Dorsolateral prefrontal cortex (tissue), 122 donors: ENCODE measurements at places on chromosomes 4 and X. TPM values are rescaled to one million over a fixed set of nuclear protein-coding genes. Genes with fewer than 3 reads are reported as not detected.

DNA sequence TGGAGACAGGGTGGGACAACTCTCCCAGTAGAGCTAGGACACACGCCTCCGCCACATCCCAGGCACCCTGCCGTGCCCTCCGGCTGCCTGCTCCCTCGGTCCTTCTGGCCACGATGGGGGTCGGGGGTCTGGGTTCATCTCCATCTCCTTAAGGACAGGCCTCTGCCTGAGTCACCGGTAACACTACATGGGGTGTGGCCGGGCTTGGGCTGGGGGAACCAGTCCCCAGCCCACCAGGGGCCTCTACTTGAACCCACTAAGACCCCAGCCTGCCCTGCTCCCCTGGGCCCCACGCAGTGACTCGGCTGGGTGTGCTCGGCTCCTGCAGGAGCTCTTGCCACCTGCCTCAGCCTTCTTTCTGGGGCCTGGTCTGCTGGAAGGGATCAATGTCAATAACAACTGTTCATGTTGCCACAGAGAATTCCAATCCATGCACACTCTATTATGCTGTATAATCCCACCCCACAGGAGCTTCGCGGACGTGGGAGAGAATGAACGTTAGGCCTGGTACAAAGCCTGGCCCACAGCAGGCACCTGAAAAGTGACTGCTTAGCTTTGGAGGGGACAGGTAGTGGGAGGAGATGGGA lies 177.7 kb upstream of the PSAPL1 start:
- no peak for DNase-seq

The MAGEB10 gene
- not detected for total RNA-seq

DNA sequence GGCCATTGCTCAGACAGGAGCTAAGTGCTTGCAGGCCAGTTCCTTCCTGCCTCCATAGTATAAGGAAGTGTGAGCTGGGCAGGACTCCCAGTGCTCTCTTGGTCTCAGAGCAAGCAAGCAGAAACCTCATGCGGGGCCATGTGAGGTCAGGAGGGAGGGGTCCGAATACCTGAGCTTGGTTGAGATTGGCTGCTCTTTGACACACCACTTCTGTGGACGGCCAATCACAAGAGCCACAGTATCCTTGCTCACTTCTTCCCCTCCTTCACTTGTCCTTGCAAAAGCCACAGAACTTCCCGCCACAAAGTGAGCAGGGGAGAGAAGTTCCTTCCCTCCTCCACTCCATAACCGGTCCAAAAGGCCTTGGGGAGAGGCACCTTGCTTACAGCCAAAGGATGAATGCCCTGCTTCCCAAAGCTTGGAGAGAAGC lies 56.7 kb downstream of the PRPS1 start:
- no peak for DNase-seq

DNA sequence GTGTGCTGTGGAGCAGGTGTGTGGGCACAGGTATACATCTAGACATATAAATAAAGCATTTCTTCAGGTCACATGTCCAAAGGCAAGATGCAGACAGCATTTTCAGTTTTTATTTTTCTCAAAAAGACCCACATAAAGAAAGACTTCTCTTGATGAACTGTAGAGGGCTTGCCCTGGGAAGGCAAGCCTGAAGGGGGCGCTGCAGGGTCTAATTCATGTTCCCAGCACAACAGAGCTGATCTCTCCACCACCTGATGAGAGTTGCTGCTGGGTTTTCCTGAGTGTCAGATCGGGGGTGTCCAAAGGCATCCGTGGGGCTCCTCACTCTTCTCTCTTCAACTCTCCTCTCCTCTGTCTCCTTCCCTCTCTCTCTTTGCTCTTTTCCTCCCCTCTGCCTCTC lies 26.6 kb downstream of the ADRA2C start:
- no peak for DNase-seq

DNA sequence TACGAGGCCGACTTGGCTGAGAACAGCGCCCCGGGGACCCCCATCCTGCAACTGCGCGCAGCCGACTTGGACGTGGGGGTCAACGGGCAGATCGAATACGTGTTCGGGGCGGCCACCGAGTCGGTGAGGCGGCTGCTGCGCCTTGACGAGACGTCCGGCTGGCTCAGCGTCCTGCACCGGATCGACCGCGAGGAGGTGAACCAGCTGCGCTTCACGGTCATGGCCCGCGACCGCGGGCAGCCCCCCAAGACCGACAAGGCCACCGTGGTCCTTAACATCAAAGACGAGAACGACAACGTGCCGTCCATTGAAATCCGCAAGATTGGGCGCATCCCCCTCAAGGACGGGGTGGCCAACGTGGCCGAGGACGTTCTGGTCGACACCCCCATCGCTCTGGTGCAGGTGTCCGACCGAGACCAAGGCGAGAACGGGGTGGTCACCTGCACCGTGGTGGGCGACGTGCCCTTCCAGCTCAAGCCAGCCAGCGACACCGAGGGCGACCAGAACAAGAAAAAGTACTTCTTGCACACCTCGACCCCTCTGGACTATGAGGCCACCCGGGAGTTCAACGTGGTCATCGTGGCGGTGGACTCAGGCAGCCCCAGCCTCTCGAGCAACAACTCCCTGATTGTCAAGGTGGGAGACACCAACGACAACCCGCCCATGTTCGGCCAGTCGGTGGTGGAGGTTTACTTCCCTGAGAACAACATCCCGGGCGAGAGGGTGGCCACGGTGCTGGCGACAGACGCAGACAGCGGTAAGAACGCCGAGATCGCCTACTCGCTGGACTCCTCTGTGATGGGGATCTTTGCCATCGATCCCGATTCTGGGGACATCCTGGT lies 2.4 kb downstream of the PCDH7 start:
- DNase-seq = no peak

DNA sequence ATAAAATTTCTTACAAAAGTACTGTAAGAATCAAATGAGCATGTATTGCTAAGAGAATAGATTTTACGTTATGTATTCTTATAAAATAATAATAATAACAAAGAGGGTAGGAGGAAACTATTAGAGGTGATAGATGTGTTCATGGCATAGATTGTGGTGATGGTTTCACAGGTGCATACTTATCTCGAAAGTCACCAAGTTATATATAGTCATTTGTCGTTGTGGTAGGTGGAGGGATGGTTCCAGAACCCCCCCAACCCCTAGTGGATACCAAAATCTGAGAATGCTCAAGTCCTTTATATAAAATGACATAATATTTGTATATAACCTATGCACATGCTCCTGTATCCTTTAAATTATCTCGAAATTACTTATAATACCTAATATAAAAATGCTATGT lies 36.7 kb upstream of the H2AZ1 start:
- no peak for DNase-seq

- no peak for DNase-seq
Observed at GRCh38 chr4:10185518-10186227, 69.1 kb upstream of the WDR1 start.

The KLHL34 gene
- total RNA-seq = not detected

The PFKFB1 gene
- total RNA-seq = 1.6 TPM

DNA sequence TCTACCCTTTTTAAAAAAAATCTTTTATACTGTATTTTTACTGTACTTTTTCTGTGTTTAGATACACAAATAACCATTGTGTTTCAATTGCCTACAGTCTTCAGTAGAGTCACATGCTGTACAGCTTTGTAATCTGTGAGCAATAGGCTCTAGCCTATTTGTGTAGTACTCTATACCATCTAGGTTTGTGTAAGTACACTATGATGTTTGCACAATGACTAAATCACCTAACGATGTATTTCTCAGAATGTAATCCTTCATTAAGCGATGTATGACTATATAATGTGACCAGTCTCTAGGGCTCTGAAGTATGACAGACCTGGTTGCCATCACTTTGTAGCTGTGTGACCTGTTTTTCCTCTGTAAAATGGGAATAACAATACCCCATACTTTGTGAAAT lies 14.2 kb upstream of the DCAF4L1 start:
- DNase-seq = no peak

GRCh38 chrX:31499109-31499508 lies 427.3 kb upstream of the FTHL17 start:
- DNase-seq = no peak

The MAGED4 gene
- 24.0 TPM for total RNA-seq

The PITX2 gene
- not detected for total RNA-seq

DNA sequence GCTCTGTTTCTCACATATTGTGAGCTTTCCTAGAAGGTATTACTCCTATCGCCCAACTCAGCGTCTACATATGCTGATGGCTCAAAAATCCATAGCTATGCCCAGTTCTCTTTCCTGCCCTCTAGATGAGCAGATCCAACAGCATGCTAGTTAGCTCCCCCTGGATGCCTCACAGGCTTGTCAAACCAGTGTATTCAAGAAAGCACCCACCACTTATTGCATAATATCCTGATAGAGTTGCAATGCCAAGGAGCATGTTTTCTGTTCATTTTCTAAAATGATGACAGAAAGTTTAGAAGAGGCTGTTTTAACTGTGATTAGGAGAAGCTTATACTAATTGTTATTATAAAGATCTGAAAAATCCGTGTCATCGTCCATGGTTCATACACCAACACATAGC lies 1.9 kb upstream of the PACRGL start:
- DNase-seq = no peak

GRCh38 chr4:47494124-47494430 lies 9.0 kb downstream of the ATP10D start:
- no peak for DNase-seq

DNA sequence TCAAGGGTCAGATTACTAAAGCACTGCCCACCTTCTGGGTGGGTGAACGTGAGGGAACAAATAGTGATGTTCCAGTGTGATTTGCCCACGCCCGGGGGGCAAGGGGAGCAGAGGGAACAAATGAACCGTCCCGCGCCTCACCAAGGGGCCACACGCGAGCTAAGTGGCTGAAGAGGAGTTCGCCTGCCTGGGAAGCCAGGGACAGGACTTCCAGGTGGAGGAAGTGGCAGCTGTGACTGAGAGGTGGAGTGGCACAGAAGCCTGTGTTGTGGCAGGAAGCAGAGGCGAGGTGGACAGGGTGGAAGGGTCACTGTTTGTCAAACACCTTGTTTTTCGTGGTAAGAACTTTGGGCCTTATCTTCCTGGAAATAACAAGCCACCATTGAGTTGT lies 9.0 kb upstream of the SORBS2 start:
- no peak for DNase-seq
